AG09309 (cell line): ENCODE measurements at places on chromosomes 7 and 10.

DNA sequence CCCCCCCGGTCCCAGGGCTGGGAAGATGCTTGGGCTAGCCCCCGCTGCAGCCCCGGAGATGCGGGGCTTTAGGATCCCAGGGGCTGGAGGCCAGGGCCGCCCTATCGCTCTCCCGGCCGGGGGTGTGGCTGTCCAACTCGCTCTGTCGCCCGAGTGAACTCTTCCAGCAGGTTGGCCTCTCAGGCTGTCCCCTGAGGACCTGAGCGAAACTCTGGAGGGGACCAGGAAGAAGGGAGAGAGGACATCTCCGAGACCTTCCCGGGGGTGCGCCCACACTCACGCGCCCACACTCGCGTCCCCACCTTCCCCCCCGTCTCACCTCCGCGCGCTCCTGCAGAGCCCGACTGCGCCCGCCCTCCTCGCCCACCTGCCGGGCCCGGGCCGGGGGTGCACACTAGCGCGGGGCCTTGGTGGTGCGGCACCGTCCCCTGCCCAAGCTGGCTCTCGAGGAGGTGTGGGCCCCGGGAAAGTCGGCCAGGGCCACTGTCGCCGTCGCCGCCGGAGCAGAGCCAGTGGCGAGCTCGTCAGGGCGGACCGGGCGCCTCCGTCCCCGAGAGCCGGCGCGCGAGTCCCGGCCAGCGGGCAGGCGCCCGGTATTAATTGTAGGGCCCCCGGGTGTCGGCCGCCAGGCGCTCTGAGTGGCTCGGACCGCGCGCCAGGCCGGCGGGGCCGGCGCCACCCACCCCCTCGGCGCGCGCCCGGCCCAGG, 101.7 kb upstream of the SVIL start:
- DNase-seq = no peak

DNA sequence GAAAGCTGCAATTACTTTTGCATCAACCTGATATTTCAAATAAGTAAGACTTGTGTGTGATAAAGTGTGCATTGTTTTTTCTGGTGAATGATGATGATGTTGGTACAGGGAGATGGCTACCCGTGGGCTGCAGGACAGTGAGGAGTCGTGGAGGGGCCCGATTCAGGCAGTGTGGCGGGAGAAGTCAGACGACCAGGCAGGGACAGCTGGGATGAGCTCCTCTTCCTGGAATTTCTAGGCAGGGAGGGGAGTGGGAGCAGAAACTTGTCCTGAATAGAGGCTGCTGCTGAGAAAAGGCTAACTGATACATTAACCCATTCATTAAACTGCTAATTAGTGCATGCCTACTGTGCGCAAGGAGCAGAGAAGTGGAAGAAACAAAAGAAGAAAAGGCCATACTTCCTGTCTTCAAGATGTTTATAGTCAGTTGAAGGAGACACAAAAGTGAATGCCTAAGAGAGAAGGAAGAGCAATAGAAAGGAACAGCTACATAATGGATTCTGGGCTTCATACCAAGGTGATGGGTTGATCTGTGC, 9.3 kb upstream of the GATAD1 start:
- DNase-seq = no peak

GRCh38 chr10:61758433-61758832, 95.7 kb downstream of the CABCOCO1 start:
- no peak for DNase-seq

- no peak for DNase-seq
Measured at GRCh38 chr7:48089046-48090003, at the start of gene UPP1. TSS of gene UPP1 (plus strand) at chr7:48089265. CDS start at chr7:48094784, 5,519 bp downstream.

GRCh38 chr7:16904076-16904475, 22.3 kb upstream of the AGR3 start:
- DNase-seq = no peak

- DNase-seq = no peak
Measured at GRCh38 chr10:62457196-62457595, 83.0 kb downstream of the ZNF365 start.

- no peak for DNase-seq
Measured at GRCh38 chr10:72744566-72744965, 52.6 kb downstream of the MCU start.
